ENCODE measurements at places on chromosomes 11 and 22. TPM values are rescaled to one million over a fixed set of nuclear protein-coding genes. Genes with fewer than 3 reads are reported as not detected.

- H3K27me3 ChIP-seq = no peaks in the 10 kb centered on the region
- no peak overlapping the region for H3K27ac ChIP-seq
- no peak overlapping the region for H3K4me3 ChIP-seq
- H3K4me1 ChIP-seq = no peaks in the 10 kb centered on the region
- no peaks in the 10 kb centered on the region for H3K36me3 ChIP-seq
Measured at GRCh38 chr11:69572233-69572860, 68.6 kb upstream of the CCND1 start.

- no peak overlapping the region for H3K27ac ChIP-seq
- H3K27me3 ChIP-seq = no peaks in the 10 kb centered on the region
- no peaks in the 10 kb centered on the region for H3K36me3 ChIP-seq
- H3K4me1 ChIP-seq = no peaks in the 10 kb centered on the region
- DNase-seq = no peak
- no peak overlapping the region for H3K4me3 ChIP-seq
Measured at GRCh38 chr22:32737811-32738497, 63.6 kb upstream of the TIMP3 start.

DNA sequence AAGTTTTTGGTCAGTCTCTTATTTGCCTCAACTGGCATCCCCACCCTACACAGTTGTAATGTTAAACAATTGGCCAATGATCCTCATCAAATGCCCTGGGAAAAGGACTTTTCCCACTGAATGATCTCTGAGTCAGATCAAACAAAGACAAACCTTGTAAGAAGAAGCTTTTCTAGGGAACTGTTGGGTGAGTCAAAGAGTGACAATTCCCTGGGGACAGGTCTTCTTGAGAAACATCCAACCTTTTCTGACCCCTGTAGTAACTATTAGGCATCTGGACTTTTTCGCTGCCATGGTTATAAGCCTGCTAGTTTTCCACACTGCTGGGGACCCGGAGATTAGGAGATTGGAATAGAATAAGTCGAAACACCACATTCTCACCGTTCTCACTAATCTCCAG lies 789.8 kb upstream of the API5 start:
- no peak for DNase-seq
- no peak overlapping the region for H3K27ac ChIP-seq
- no peak overlapping the region for H3K4me3 ChIP-seq

GRCh38 chr11:30326906-30327305 lies 4.0 kb downstream of the ARL14EP start:
- no peak overlapping the region for H3K27ac ChIP-seq
- no peaks in the 10 kb centered on the region for H3K27me3 ChIP-seq
- H3K4me1 ChIP-seq = peaks cover 59% of the 10 kb centered on the region
- no peak for DNase-seq
- H3K4me3 ChIP-seq = no peak overlapping the region

RFPL2 gene
- total RNA-seq = not detected

FXYD2 gene
- total RNA-seq = not detected

DNA sequence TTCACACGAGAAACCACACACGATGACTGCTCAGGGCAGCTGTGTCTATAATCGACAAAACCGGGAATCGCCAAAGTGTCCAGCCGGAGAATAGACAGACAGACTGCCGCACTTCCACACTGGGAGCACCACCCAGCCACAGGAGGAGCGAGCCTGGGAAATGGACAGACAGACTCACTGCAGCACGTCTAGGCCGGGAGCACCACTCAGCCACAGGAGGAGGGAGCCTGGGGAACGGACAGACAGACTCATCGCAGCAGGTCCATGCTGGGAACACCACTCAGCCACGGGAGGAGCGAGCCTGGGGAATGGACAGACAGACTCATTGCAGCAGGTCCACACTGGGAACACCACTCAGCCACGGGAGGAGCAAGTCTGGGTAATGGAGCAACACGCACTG lies 137.2 kb downstream of the BRD1 start:
- H3K36me3 ChIP-seq = no peaks in the 10 kb centered on the region
- no peak overlapping the region for H3K27ac ChIP-seq
- no peaks in the 10 kb centered on the region for H3K4me1 ChIP-seq

NNMT gene
- 4.1 TPM for total RNA-seq

DNA sequence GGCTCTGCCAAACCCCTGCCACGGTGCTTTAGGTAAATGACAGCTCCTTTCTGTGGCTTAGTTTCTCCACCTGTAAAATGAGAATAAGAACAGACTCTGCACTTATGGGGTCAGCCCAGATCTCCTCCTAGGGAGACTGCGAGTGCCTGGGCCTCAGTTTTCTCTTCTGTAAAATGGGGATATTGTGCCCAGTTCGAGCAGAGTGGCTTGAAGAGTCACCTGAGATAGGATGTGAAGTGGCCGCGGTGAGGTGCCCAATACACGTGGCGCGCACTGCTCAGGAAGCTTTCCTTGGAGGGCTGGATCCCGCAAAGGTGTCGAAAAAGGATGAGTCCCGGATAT lies 473 bp upstream of the EMID1 start:
- no peak overlapping the region for H3K27ac ChIP-seq
- no peaks in the 10 kb centered on the region for H3K27me3 ChIP-seq
- no peak for DNase-seq
- H3K36me3 ChIP-seq = no peaks in the 10 kb centered on the region
- H3K4me3 ChIP-seq = peak overlapping the region; percentile 2

- H3K27ac ChIP-seq = no peak overlapping the region
- no peaks in the 10 kb centered on the region for H3K4me1 ChIP-seq
- H3K4me3 ChIP-seq = no peak overlapping the region
Measured at GRCh38 chr11:83760932-83761331, 474.8 kb upstream of the CCDC90B start.

TIMM8B gene
- total RNA-seq = 60.3 TPM

RBMXL2 gene
- total RNA-seq = not detected

OR5A1 gene
- total RNA-seq = not detected

DNA sequence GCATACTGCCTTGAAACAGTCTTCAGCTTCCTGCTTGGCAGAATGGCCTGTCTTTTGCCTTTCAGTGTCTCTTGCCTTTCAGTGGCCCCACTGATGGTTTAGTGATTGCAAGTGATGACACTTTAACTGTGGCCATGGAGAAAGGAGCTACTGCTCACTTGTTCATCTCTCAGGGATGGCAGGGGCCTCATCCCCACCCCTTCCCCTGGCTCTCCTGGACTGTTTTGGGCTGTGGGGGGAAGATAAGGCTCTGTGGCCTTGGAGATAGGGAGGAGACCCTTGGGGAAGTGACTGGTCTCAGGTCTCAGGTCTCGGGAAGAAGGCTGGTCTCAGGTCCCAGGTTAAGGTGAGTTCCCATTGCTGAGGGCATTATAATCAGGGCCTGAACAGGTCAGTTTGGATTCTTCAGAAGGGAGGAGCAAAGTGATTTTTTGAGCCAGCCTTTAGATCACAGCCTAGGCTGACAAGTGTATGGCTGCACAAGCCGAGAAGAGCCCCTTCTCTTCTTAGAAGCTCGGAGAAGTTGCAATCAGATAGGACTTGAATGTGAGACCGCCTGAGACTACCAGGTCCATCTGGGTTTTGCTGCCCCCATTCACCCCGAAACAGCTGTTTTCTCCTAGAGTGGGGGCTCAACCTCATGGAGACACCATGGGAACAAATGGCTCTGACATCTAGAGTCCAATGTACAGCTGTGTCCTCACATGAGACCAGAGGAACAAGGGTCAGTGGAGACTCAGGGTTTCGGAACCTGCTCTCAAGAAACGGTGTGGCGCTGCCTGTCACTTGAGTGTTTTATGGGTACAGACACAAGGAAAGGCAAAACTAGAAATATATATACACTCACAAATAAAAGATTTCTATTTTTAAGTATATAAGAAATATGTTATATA lies 15.9 kb upstream of the P2RY2 start:
- DNase-seq = no peak
- no peak overlapping the region for H3K4me3 ChIP-seq
- H3K36me3 ChIP-seq = no peaks in the 10 kb centered on the region
- peaks cover 7% of the 10 kb centered on the region for H3K4me1 ChIP-seq
- H3K27me3 ChIP-seq = no peaks in the 10 kb centered on the region
